ENCODE measurements at places on chromosomes 6 and 20.
A peak's percentile ranks its signal among the peaks of the same experiment; 100 is the strongest.

DNA sequence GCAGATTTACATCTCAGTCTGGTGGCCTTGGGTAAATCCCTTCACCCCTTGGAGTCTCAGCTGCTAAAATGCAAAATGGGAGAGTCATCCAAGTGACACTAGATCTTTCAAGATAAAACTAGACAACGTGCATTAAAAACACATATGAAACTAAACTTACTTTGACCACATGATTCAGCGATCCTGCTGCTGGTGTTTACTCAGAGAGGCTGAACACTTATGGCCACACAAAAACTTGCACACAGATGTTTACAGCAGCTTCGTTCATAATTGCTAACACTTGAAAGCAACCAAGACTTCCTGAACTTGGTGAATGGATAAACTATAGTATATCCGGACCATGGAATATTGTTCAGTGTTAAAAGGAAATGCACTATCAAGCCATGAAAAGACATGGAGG lies 55.3 kb upstream of the GPR6 start:
- H3K27me3 ChIP-seq, result no peaks in the 10 kb centered on the region
- H3K36me3 ChIP-seq, result no peaks in the 10 kb centered on the region
- H3K4me1 ChIP-seq, result no peaks in the 10 kb centered on the region
- no peak for DNase-seq

DNA sequence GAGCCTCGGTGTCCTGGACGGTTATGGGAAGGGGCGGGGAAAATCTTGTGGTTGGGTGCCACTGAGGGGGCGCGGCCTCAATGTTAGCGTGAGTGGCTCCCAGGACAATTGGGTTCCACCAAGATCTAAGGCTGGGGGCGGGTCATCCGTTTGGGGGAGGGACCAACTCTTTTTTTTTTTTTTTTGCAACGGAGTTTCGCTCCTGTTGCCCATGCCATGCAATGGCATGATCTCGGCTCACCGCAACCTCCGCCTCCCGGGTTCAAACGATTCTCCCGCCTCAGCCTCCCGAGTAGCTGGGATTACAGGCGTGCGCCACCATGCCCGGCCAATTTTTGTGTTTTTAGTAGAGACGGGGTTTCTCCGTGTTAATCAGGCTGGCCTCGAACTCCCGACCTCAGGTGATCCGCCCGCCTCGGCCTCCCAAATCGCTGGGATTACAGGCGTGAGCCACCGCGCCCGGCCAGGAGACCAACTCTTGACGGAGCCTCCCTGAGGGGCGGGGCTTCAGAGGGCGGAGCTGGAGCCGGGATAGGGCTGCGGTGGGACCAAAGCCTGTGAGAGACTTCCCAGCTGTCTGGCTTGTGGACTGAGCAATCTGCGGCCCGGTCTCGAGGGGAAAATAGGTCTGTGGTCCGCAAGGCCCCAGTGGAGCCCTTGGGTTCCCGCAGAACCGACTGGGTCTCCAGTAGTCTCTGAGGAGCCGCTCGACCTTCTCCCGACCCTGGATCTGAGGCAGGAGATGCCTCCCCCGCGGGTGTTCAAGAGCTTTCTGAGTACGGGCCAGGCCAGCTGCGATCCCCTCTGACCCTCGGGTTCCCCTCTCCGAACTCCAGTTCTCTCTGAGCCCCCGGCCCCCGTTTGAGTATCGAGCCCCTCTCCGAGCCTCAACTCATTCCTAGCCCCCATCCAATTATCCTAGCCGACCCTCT lies 1.1 kb downstream of the SPAG4 start:
- H3K27ac ChIP-seq, result peak overlapping the region; percentile 63
- peaks cover 23% of the 10 kb centered on the region for H3K4me1 ChIP-seq
- peak; percentile 98 for DNase-seq
- H3K4me3 ChIP-seq, result peak overlapping the region; percentile 72

DNA sequence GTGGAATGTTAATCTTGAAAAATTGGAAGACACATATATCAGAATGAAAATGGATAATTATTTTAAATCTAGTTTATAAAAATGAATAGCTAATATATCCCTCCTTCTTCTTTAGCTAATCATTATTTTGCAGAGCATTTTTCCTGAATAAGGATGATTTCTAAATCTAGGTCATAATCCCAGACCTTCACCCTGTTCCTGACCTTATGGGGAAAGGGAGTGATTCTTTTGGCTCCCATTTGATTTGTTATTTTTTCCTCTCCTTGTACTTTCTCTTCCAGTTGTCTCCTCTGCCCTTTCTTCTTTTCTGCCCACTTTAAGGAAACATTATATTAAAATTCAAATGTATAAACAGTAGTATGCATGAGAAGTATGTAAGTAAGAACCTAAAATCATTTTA lies 190.1 kb downstream of the MTFR2 start:
- no peaks in the 10 kb centered on the region for H3K27me3 ChIP-seq
- DNase-seq, result no peak
- H3K4me1 ChIP-seq, result peaks cover 24% of the 10 kb centered on the region
- no peak overlapping the region for H3K4me3 ChIP-seq
- H3K36me3 ChIP-seq, result no peaks in the 10 kb centered on the region
- no peak overlapping the region for H3K27ac ChIP-seq

- peaks cover 6% of the 10 kb centered on the region for H3K27me3 ChIP-seq
- no peak overlapping the region for H3K27ac ChIP-seq
- no peaks in the 10 kb centered on the region for H3K4me1 ChIP-seq
- H3K4me3 ChIP-seq, result no peak overlapping the region
- no peaks in the 10 kb centered on the region for H3K36me3 ChIP-seq
- no peak for DNase-seq
Measured at GRCh38 chr6:106460481-106460880, 100.0 kb downstream of the CRYBG1 start.

- peaks cover 34% of the 10 kb centered on the region for H3K4me1 ChIP-seq
- peak overlapping the region; percentile 30 for H3K4me3 ChIP-seq
- peak overlapping the region; percentile 92 for H3K27ac ChIP-seq
- peak; percentile 94 for DNase-seq
- peaks cover 89% of the 10 kb centered on the region for H3K36me3 ChIP-seq
Measured at GRCh38 chr20:38152175-38152620, 12.9 kb downstream of the TGM2 start.

DNA sequence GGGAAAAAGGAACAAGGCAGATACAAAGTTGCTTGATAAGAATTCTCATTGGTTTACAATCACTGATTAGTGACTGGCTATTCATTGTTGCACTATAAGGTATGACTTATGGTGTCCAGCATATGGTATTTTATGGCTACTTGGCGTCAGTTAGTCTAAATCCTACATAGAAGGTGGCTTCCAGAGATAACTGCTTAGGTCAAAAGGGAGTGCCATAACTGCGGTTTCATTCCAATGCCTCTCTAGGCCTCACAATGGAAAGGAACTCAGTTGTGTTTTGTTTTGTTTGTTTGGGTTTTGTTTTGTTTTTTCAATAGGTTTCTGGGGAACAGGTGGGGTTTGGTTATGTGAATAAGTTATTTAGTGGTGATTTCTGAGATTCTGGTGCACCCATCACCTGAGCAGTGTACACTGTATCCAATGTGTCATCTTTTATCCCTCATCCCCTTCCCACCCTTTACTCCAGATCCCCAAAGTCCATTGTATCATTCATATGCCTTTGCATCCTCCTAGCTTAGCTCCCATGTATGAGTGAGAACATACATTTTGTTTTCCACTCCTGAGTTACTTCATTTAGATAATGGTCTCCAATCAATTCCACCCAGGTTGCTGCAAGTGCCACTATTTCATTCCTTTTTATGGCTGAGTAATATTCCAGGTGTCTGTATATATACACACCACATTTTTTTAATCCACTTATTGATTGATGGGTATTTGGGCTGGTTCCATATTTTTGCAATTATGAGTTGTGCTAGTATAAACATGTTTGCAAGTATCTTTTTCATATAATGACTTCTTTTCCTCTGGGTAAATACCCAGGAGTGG lies 7.0 kb downstream of the GOPC start:
- no peak for DNase-seq
- H3K4me1 ChIP-seq, result peaks cover 7% of the 10 kb centered on the region
- H3K4me3 ChIP-seq, result no peak overlapping the region
- peaks cover 41% of the 10 kb centered on the region for H3K36me3 ChIP-seq
- no peak overlapping the region for H3K27ac ChIP-seq
- H3K27me3 ChIP-seq, result no peaks in the 10 kb centered on the region

DNA sequence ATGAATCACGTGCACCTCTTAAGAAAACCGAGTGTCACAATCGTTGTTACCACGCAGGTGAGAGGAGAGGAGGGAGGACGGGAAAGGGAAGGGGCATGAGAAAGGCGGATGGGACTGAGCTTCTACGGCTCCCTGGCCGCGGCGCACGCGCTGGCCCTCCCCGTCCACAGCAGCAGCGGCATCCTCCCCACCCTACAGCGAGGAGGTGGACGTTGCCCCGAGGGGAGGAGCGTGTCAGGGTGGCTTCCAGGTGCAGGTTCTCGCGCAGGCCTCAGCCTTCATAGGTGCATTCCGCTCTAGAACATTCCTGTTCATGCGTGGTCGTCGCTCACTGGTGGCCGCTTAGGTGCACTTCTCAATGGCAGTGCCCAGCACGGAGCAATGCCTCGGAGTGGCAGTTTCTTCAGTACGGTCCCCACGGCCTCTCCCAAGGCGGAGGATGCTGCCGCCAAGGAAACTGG lies 29.7 kb upstream of the AFDN start:
- H3K27ac ChIP-seq, result no peak overlapping the region
- H3K4me3 ChIP-seq, result no peak overlapping the region
- DNase-seq, result no peak
- no peaks in the 10 kb centered on the region for H3K4me1 ChIP-seq
- H3K36me3 ChIP-seq, result no peaks in the 10 kb centered on the region
- H3K27me3 ChIP-seq, result no peaks in the 10 kb centered on the region

- no peaks in the 10 kb centered on the region for H3K4me1 ChIP-seq
- no peak overlapping the region for H3K27ac ChIP-seq
- DNase-seq, result no peak
- no peaks in the 10 kb centered on the region for H3K27me3 ChIP-seq
- H3K4me3 ChIP-seq, result no peak overlapping the region
Measured at GRCh38 chr6:149734915-149735314, 11.4 kb downstream of the NUP43 start.

- peaks cover 5% of the 10 kb centered on the region for H3K4me1 ChIP-seq
- no peaks in the 10 kb centered on the region for H3K36me3 ChIP-seq
- H3K4me3 ChIP-seq, result no peak overlapping the region
- H3K27ac ChIP-seq, result no peak overlapping the region
Measured at GRCh38 chr20:52457826-52458225, 266.2 kb upstream of the ZFP64 start.

- peaks cover 32% of the 10 kb centered on the region for H3K4me1 ChIP-seq
- H3K27ac ChIP-seq, result peak overlapping the region; percentile 77
- no peak overlapping the region for H3K4me3 ChIP-seq
- no peak for DNase-seq
- no peaks in the 10 kb centered on the region for H3K27me3 ChIP-seq
Measured at GRCh38 chr6:57432919-57433684, 115.7 kb downstream of the PRIM2 start.

GRCh38 chr6:146642921-146643320 lies 44.1 kb downstream of the ADGB start:
- no peaks in the 10 kb centered on the region for H3K36me3 ChIP-seq
- no peaks in the 10 kb centered on the region for H3K4me1 ChIP-seq
- DNase-seq, result no peak
- no peaks in the 10 kb centered on the region for H3K27me3 ChIP-seq

DNA sequence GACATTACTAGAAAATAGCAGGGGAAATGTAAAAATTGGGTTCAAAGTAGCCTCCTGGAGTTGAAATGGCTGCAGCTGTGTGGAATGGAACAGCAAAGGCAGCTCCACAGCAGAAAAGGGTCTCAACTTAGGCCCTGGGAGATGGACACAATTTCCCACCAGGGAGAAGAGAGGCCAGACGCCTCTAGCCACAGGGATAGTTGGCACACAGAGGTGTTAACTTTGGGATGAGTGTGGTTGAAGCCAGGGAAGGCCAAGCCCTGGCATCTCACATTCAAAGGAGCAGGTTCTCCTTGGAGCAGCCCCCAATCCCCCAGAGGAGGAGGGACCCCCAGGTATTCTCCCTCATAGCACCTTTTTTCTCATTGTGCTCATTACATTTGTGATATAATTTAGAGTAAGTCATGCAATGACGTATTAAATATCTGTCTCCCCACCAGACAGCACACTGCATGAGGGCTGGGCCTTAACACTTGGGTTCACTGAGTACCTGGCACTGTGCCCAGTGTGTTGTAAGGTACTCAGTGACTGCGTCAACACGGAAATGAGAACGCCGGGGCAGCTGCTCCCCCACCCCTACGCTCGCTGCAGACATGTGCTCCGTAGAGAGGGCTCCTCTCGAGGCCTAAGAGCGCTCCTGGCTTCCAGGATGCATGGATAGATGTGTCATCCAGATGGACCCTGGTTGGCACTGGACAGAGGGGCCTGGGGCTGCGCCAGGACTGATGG lies 76.0 kb upstream of the CD93 start:
- H3K4me3 ChIP-seq, result no peak overlapping the region
- H3K27me3 ChIP-seq, result no peaks in the 10 kb centered on the region
- peak overlapping the region; percentile 52 for H3K27ac ChIP-seq
- H3K4me1 ChIP-seq, result peaks cover 28% of the 10 kb centered on the region
- H3K36me3 ChIP-seq, result no peaks in the 10 kb centered on the region
- no peak for DNase-seq

DNA sequence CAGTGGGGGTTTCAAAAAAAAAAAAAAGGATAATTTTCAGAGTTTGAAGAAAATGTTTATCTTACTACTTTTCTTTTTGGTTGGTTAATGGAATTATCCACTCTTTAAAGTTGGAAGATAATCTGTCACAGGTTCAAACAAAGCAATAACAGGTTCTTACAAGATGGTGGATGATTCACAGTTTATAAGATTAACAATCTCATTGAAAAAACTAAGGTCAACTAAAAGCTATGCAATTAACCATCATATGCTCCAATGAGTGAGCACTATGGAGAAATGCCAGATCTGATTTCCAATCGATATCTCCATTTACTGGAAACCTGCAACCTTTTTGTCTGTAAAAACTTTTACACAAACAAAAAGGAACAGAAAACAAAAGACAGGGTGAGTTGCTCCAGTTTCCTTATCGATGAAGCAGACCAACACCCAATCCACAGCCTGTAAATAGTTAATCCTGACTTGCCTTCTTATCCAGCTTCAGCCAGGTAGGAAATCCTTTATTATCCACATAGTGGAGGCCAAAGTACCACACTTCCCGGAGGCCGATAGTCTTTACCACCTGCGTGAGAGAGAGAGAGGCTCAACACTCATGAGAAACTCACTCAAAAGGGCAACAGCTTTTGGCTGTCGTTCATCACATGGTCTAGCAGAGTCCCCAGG lies 32.4 kb downstream of the EZR start:
- H3K36me3 ChIP-seq, result peaks cover 63% of the 10 kb centered on the region
- H3K27me3 ChIP-seq, result no peaks in the 10 kb centered on the region
- no peak for DNase-seq

DNA sequence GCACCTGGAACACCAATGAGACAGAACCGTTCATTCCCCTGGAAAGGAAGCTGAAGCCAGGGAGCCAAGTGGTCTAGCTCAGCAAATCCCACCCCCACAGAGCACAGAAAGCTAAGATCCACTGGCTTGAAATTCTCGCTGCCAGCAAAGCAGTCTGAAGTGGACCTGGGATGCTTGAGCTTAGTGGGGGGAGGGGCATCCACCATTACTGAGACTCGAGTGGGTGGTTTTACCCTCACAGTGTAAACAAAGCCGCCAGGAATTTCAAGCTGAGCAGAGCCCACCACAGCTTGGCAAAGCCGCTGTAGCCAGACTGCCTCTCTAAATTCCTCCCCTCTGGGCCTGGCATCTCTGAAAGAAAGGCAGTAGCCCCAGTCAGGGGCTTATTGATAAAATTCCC lies 53.1 kb downstream of the KIF16B start:
- DNase-seq, result no peak
- H3K36me3 ChIP-seq, result no peaks in the 10 kb centered on the region
- H3K27me3 ChIP-seq, result no peaks in the 10 kb centered on the region

Data from osteoblast (primary cell).